Dorsolateral prefrontal cortex (tissue), 122 donors: ENCODE measurements at places on chromosomes 7 and 10.

- no peak for DNase-seq
These were observed 4.0 kb downstream of the GATA3 start for GRCh38 chr10:8058274-8059111.

GRCh38 chr10:15588635-15589508 is 130.8 kb downstream of the ITGA8 start:
- no peak for DNase-seq

DNA sequence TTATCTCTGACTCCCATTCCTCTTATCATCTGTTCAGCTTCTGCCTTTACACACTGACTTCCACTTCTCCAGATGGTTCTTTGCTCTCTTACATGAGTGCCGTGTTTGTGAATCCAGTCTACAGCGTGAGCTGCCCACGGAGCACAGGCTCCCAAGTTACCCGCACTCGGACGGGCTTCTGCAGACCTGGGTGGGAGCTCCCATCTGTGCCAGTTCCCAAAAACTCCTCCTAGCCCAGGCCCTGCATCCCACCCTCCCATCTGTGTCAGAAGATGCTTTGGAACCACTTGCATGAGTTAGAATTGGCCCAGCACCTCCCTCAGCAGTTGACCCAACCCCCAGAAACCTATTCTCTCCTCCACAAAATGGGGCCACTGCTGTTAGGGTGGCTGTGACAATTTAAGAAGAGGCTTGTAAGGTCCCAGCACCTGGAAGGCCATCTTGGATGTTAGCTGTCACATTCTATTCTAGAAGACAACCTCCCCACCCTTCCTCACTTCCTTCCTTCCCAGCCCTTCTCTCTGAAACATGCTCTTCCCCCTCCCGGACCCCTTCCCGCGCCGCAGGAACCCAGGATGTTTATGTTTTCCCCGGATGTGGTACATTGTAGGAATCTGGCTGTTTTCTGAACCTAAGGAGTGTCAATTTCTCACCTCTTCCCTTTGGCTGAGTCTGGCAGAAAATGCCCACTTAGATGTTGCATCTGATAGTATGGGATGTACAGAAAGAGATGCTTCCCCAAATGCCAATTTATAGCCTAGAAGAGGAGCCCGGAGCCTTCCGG is 79.2 kb downstream of the CCDC3 start:
- no peak for DNase-seq

- no peak for DNase-seq
These were observed 304.7 kb downstream of the CDK14 start for GRCh38 chr7:90900628-90901356.

DNA sequence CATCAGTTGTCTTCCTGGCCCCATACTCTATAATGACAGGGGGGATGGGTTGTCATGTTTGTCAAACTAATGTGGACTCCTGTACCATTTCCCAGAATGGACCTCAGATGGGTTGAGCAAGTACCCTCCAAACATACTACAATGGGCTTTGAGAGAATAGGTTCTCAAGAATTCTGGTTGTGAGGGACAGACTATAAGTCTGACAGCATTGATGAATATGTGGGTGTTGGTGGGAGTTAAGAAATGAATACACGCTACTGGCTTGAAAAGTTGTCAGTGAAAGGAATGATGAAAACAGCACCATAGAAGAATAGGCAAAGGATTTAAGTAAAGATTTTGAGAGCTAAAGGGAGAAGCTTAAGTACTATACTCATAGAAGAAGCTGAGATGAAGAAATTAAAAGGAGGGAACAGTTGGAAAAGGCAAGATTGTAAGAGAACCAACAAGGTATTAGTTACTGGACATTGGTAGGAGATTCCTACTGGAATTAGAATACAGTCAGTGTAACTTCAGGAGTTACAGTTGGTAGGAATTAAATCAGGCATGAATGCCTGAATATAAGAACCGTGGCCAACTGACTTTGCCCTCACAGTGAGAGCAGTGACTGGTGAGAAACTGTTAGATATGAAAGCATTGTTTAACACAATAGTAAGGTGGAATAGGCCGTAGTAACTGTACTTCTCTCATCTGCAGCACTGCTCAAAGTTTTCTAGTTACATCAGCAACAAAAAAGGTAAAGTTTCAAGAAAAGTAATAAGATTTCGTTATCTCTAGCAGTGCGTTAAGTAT is 86.3 kb downstream of the LCOR start:
- no peak for DNase-seq

- DNase-seq = no peak
These were observed 34.7 kb downstream of the CYCS start for GRCh38 chr7:25090374-25090773.

DNA sequence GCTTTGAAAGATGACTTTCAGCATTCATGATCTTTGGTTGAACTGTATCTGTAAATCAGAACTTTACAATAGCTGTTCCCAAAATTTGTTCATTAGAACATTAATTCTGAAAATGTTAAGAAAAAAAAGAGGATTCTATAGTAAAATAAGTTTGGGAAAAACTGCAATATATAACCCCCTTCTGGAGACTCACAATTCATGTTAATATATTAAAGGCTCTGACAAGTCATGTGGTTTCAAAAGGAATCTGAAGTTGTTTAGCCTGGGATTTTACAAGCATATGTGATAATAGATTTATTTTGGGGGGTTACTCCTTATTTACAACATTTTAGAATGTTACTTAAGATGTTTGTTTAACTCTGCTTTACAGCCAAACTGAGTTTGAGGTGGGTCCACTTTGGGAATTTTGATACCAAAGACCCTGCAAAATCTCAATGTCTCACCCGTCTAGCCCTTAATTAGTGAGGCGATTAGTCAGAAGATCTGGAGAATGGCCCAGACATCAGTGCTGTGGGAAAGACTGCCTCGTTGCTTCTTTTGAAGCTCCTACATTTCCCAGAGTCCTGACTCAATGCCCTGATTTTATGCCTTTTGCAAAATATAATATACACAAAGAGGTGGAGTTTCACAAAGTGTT is 40.0 kb downstream of the CDK1 start:
- DNase-seq = no peak

DNA sequence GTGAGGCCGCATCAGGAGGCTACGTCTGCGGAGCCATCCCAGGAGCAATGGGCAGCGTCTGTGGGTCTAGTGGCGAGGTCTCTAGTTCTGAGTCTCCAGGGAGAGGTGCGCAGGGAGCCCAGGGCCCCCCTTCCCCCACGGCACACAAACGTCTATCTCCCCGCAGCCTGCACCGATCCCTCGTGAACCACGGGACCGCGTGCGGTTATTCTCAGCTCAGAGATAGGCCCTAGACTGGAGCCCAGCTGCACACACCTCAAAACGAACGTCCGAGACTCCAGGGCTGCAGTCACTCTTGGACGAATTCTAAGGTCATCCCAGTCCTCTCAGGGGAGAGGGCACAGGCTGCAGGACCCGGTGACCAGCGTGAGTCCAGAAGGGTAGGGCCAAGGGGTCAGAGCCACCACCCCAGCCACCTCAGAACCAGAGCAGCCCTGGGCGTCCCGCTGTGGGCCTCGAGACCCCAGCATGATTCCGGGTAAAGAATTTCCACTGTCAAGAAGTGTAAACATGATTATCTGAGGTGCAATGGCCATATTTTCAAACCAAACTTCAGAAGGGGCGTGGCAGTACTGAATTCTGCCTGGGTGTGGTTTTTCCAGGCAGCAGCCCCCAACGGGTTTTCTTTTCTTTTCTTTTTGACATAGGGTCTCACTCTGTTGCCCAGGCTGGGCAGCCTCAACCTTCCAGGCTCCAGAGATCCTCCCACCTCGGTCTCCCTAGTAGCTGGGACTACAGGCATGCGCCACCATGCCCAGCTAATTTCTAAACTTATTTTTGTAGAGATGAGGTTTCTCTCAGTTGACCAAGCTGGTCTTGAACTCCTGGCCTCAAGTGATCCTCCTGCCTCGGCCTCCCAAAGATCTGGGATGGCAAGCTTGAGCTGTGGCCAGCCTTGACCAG is 57.5 kb downstream of the PWWP2B start:
- DNase-seq = no peak

GRCh38 chr10:73780966-73781365 is 882 bp upstream of the CHCHD1 start:
- DNase-seq = no peak

DNA sequence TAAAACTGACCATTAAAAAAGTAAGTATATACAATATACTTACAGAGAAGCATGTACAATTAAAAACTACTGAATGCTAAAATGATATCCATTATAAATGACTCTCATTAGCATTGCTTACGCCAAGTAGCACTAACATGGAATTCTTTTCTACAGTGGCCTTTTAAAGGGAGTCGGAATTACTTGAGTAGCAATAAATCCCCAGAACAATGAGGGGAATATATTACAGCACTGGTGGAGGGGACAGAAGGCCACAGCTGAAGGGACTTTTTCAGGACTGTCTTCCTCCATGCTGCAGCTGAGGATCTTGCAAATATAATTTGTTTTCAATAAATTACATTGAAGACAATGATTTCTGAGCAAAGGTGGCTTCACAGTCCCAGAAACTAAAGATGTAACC is 97.0 kb downstream of the ALOX5 start:
- no peak for DNase-seq

DNA sequence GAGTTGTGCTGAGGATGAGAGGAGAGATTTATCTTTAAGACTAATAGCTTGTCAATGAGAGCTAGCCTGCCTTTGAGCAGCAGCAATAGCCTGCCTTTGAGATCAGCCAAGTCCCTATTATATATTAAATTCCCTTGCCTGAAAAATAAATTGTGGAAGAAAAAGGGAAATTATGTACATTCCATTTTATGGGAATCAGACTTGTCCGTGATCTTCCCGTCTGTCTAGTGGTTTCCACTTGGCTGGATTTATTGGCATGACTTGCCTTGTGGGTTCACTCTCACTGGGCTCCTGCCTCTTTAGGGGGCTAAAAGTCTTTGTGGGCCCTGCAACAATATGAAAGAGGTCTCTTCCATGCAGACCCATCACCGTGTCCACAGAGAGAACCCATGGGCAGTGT is 171.7 kb upstream of the FRMD4A start:
- DNase-seq = no peak

DNA sequence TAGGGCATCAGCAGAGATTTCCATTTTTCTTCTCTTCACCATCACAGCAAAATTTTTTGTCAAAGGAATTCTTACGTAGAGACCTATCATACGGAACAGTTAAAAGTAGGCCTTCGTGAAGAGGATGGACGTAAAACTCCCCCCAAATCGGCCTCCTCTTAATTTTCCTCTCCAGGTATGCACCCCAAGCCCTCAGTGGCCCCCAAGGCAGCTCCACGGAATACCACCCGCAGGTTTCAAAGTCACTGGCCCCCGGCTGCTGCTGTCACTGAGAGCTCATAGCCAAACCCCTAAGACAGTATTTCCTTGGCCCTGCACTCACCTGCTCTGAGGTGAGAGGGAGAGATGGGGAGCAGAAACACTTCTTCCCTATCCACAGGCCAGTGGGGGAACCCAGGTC is 8.8 kb downstream of the PODXL start:
- no peak for DNase-seq

DNA sequence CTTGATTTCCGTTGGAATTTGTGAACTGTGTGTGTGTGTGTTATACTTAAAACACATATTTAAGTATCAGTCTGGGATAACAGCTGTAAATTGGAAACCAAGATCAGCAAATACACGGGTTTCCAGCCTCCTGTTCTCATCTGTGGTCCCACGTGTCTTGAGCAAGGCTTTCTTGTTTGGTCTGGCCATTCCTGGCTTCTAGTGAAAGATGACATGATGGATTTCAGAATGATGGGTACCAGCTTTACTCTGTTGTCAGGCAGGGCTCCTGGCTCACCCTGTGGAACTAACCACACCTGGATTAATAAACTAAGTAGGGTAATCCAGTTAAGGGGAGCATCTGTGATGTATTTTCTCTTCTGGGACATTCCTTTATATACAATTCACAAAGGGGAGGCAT is 346.2 kb upstream of the AOAH start:
- DNase-seq = no peak
